ENCODE measurements at places on chromosomes 4 and X. TPM values are rescaled to one million over a fixed set of nuclear protein-coding genes. Genes with fewer than 3 reads are reported as not detected.

Gene SLIT2
- total RNA-seq, result 0.79 TPM

Gene BCLAF3
- 3.4 TPM for total RNA-seq

DNA sequence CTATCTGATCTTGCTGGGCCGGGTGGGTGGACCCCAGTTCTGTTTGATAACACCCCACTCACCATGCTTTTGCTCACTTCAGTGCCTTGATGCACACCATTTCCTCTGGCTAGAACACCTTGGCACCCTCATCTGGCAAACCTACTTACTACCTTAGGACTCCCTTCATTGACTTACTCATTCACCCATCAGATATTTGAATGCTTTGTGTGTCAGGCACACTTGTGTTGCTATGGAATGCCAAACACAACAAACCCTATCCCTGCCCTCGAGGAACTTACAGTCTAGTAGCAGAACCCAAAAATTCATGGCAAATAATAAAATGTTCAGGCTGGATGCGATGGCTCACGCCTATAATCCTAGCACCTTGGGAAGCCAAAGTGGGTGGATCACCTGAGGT, 13.9 kb downstream of the CCNG2 start:
- DNase-seq, result peak; percentile 55

DNA sequence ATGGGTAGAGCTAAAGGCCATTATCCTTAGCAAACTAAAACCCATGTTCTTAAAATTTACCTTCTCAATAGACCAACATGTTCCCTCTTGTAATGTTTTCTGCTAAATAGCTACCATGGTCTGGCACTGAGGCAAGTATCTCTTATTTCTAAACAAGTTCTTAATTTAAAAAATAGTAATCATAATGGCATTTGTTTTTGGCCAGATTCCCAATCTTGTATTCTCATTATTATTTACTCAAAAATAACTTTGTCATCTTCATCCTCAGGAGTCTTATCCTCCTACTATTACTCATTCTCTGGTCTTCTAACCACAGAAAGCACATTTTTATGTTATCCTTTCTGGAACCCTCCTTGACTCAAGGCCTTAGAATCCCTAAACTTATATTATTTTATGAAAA, 931.2 kb downstream of the CCSER1 start:
- peak; percentile 93 for DNase-seq

GRCh38 chr4:177380730-177381287, 61.4 kb downstream of the AGA start:
- DNase-seq, result no peak

DNA sequence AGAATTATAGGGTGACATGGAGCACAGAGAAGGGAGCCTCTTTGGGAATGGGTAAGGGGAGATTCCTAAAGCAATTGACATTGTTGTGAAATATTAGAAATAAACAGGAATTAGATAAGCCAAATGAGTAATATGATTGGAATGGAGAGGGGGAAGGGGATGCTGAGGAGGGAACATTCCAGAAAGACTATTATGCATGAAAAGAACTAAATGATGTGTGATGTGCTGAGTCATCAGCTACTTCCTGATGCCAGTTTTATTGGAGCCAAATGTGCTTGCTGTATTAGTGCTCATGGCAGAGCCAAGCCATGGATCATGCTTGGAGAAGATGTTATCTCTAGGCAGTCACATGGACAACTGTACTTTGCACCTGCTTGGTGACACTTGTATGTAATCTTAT, 189.0 kb upstream of the HCCS start:
- DNase-seq, result peak; percentile 80
